Myometrial cell (primary cell): ENCODE measurements at places on chromosomes 13 and 19. TPM values are rescaled to one million over a fixed set of nuclear protein-coding genes. Genes with fewer than 3 reads are reported as not detected.

Gene ZNF460
- 10.5 and 16.4 TPM in 2 replicates for total RNA-seq

Gene MRPL34
- 101 and 111 TPM in 2 replicates for total RNA-seq

Gene ZNF682
- total RNA-seq = 0.86 and 1.4 TPM in 2 replicates

Gene BRME1
- under 0.01 TPM in 1 of 2 replicates, not detected in the other for total RNA-seq

Gene NKG7
- not detected in 2 replicates for total RNA-seq

Gene DCT
- total RNA-seq = not detected in 2 replicates

Gene MED25
- total RNA-seq = 26.2 and 27.3 TPM in 2 replicates

Gene ZNF600
- total RNA-seq = 1.4 and 2.0 TPM in 2 replicates

Gene LIPE
- 2.0 and 7.3 TPM in 2 replicates for total RNA-seq

Gene QPCTL
- 29.2 and 49.6 TPM in 2 replicates for total RNA-seq

Gene S1PR4
- total RNA-seq = not detected in 2 replicates

Gene ZBTB7A
- total RNA-seq = 30.6 and 31.0 TPM in 2 replicates

Gene FFAR3
- total RNA-seq = not detected in 2 replicates

Gene NDUFA7
- total RNA-seq = 16.1 and 39.3 TPM in 2 replicates

Gene ZNF99
- total RNA-seq = not detected in 2 replicates

Gene ZNF66
- total RNA-seq = 0.18 and 3.5 TPM in 2 replicates

Gene PRTN3
- total RNA-seq = not detected in 2 replicates

Gene CEACAM21
- total RNA-seq = not detected in 2 replicates

Gene ZNF677
- total RNA-seq = 6.9 and 13.1 TPM in 2 replicates

Gene ZNF331
- 5.5 and 8.9 TPM in 2 replicates for total RNA-seq

Gene ZNF628
- 2.5 and 2.6 TPM in 2 replicates for total RNA-seq

Gene CACNA1A
- 0.53 and 0.58 TPM in 2 replicates for total RNA-seq

Gene ZNF737
- total RNA-seq = 2.0 and 3.4 TPM in 2 replicates

Gene IPO5
- total RNA-seq = 194 and 204 TPM in 2 replicates

Gene ERICH6B
- total RNA-seq = not detected in 2 replicates

Gene MLNR
- total RNA-seq = not detected in 2 replicates

Gene SUGT1
- total RNA-seq = 44.7 and 51.4 TPM in 2 replicates

Gene DIAPH3
- total RNA-seq = 14.1 and 24.5 TPM in 2 replicates

Gene SLC25A41
- not detected in 2 replicates for total RNA-seq

Gene TNFAIP8L1
- total RNA-seq = 5.5 and 8.0 TPM in 2 replicates

Gene ZNF534
- total RNA-seq = not detected in 2 replicates

Gene ZNF563
- total RNA-seq = 0.71 and 2.6 TPM in 2 replicates

Gene SPACA6
- 4.0 and 21.4 TPM in 2 replicates for total RNA-seq

Gene LYL1
- total RNA-seq = 0.71 and 3.5 TPM in 2 replicates
